Karpas-422 (cell line): ENCODE measurements at places on chromosomes 6 and 20. TPM values are rescaled to one million over a fixed set of nuclear protein-coding genes. Genes with fewer than 3 reads are reported as not detected.

- H3K36me3 ChIP-seq: peaks cover 68% of the 10 kb centered on the region
- peaks cover 74% of the 10 kb centered on the region for H3K4me1 ChIP-seq
- peak; percentile 91 for DNase-seq
- H3K27ac ChIP-seq: peak overlapping the region; percentile 100
These were observed 18.1 kb downstream of the ELMO2 start for GRCh38 chr20:46388201-46388836.

Gene ZNF391
- total RNA-seq: 0.47 and 1.5 TPM in 2 replicates

DNA sequence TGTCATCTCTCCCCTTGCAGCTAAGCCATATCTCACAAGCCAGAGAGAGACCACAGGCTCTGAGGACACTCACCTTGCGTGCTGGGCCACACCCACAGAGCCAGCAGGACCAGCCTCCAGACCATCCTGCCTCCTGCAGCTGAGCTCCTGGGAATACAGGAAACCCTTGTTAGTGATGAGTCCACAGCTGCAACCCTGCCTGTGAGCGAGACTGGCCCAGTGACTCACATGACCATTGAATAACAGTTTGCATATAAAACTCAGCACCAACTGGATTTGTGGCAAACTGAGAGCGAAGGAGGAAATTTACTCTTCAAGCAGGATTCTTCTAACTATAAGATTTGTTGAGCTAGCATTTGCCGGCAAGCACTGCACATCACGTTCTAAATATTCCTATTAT, 3.0 kb downstream of the THBS2 start:
- no peaks in the 10 kb centered on the region for H3K36me3 ChIP-seq
- no peaks in the 10 kb centered on the region for H3K4me1 ChIP-seq
- no peak overlapping the region for H3K4me3 ChIP-seq
- H3K27me3 ChIP-seq: no peaks in the 10 kb centered on the region

GRCh38 chr6:57068061-57068460, 21.6 kb downstream of the KIAA1586 start:
- peaks cover 21% of the 10 kb centered on the region for H3K4me1 ChIP-seq
- no peaks in the 10 kb centered on the region for H3K27me3 ChIP-seq
- DNase-seq: no peak
- H3K4me3 ChIP-seq: no peak overlapping the region
- H3K36me3 ChIP-seq: peaks cover 12% of the 10 kb centered on the region; the same call in 1 of the 2 replicates

DNA sequence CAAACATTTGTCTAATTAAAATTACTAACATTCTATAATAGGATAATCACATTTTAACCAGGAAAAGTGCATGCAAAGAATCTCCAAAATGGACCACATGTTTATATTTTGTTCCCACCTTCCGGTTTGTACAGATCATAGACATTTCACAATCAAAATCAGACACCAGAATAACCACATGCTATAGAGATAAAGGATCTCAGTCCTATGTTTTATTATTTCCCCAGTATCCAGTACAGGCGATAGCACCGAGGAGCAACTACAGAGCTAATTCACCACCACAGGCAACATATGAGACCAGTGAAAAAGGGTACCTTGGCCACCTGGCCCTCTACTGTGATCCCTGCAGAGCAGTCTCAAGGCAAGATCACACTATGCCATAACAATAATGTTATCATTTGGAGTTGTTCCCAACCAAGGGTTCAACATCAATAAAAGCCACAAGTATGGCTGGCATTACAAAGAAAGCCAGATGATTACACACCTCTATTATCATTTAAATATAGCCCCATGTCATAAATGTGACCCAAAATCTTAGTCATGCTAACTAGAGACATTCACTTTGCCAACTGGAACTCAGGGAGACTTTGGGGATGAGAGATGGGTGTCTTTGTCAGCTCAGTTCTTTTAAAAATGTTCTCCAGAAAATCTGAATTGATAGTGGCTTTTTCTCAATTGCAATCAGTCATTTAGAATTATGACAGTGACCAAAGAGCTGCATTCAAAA, 46.7 kb downstream of the RALGAPA2 start:
- no peak for DNase-seq
- no peaks in the 10 kb centered on the region for H3K36me3 ChIP-seq
- peaks cover 26% of the 10 kb centered on the region for H3K4me1 ChIP-seq
- H3K27ac ChIP-seq: no peak overlapping the region

DNA sequence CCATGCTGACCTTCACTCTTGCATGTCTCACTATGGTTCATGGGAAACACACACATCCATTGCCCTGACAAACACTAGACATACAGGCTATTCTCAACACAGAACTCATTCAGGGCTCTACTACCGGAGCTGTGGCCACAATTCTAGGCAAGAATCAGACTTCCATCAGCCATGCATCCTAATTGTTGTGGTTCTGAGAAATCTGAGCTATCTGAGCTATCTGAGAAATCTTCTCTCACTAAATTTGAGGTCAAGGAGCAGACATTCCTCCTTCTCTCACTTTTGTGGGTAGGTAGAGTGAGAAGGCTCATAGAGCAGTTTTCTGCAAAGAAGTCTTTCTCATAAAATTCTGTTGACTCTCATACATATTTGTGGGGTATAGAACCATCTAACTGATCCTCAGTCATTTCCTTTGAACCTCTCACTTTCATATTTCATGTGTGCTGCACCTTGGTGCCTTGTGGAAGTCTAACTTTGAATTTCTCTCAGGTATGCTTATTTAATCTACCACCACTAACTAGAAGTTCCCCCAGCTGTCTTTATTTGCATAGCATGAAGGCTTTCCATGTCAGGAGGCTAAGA, 43.6 kb downstream of the ADGRF1 start:
- no peak overlapping the region for H3K27ac ChIP-seq
- DNase-seq: no peak
- no peaks in the 10 kb centered on the region for H3K4me1 ChIP-seq

Gene TBP
- total RNA-seq: 16.2 and 26.5 TPM in 2 replicates

GRCh38 chr20:61940491-61940890, 125.2 kb downstream of the TAF4 start:
- H3K36me3 ChIP-seq: no peaks in the 10 kb centered on the region
- no peaks in the 10 kb centered on the region for H3K27me3 ChIP-seq
- no peak overlapping the region for H3K27ac ChIP-seq
- DNase-seq: no peak

Gene KCNS1
- total RNA-seq: not detected in 2 replicates

DNA sequence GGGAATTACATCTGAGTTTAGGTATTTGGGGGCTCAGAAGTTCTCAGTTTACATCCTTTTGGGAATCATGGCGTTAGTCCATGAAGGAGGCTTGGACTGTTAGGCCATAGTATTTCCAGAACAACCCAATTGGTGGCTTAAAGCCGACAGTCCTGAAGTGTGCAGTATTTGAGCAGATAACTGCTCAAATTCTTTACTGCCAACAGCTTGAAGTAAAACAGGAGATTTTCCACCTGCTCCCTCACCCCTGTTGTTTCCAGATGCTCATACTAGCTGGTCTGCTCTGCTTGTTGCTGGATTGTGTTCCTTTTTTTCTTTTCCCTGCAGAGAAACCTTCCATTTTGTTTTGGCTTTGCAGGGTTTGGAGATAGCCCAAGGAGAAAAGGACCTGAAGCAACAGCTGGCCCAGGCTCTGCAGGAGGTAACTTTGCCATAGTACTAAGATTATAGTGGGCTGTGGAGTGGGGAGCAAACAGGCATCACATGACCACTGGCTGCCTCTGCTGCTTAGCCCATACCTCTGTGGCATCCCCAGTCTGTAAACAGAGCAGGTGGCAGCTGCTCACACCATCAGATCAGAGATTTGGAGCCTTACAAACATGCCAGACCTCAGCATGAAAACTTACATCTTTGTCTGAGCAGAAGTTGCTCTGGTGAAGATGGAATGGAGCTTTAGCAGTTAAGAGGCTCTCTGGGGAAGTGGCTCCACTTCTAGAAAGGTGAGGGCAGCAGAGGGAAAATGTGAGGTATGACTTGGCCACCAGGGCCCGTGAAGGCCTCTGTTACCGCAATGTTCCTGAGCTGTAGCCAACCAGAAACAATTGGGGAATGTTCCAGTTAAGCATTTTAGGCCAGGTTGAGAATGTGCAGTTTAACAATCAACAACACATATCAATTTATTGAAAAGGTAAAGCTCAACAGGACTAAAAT, 17.6 kb downstream of the RNF8 start:
- H3K27me3 ChIP-seq: no peaks in the 10 kb centered on the region
- no peak for DNase-seq
- peaks cover 34% of the 10 kb centered on the region; the same call in 1 of the 2 replicates for H3K36me3 ChIP-seq
- H3K4me3 ChIP-seq: no peak overlapping the region
- peak overlapping the region; percentile 21 for H3K27ac ChIP-seq

GRCh38 chr6:79173378-79173777, 61.1 kb downstream of the HMGN3 start:
- no peaks in the 10 kb centered on the region for H3K4me1 ChIP-seq
- no peaks in the 10 kb centered on the region for H3K36me3 ChIP-seq
- DNase-seq: no peak
- H3K27me3 ChIP-seq: no peaks in the 10 kb centered on the region
- no peak overlapping the region for H3K27ac ChIP-seq

GRCh38 chr20:38805502-38805957, at the start of gene PPP1R16B:
TSS of gene PPP1R16B (plus strand) at chr20:38805697. CDS start at chr20:38835926, 30,229 bp downstream.
- peak; percentile 61 for DNase-seq
- H3K4me3 ChIP-seq: peak within 1 kb of the TSS; percentile 57
- peaks cover 11% of the 10 kb centered on the region for H3K4me1 ChIP-seq
- H3K36me3 ChIP-seq: no peaks in the 10 kb centered on the region
- no peak within 1 kb of the TSS for H3K27ac ChIP-seq
- H3K27me3 ChIP-seq: no peaks in the 10 kb centered on the region

- no peak overlapping the region for H3K27ac ChIP-seq
- DNase-seq: peak; percentile 74
- no peaks in the 10 kb centered on the region for H3K27me3 ChIP-seq
These were observed 70.5 kb downstream of the FAM217A start for GRCh38 chr6:4008324-4009047.

Gene SYTL3
- total RNA-seq: 0.41 and 2.2 TPM in 2 replicates

GRCh38 chr6:159267165-159267564, 98.0 kb downstream of the FNDC1 start:
- peaks cover 85% of the 10 kb centered on the region for H3K36me3 ChIP-seq
- no peak overlapping the region for H3K4me3 ChIP-seq
- H3K27me3 ChIP-seq: no peaks in the 10 kb centered on the region
- DNase-seq: no peak
- H3K4me1 ChIP-seq: no peaks in the 10 kb centered on the region
- H3K27ac ChIP-seq: no peak overlapping the region

DNA sequence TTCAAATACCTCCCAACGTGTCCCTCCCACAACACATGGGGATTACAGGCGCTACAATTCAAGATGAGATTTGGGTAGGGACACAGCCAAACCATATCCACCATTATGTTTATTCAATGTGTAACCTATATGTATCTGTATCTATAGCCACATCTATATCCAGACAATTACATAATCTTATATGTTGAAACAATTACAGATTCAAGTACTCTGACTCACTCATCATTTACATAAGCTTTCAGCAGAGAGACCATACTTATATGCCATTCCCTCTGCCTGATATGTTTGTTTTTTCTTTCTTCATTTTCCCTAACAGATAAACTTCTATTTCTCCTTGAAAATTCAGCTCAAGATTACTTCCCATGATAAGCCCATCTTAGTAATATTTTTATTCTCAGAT, 163.6 kb downstream of the LAMA2 start:
- no peaks in the 10 kb centered on the region for H3K27me3 ChIP-seq
- no peaks in the 10 kb centered on the region for H3K36me3 ChIP-seq
- H3K4me1 ChIP-seq: no peaks in the 10 kb centered on the region
- H3K4me3 ChIP-seq: no peak overlapping the region

Gene GRIK2
- total RNA-seq: 0.07 TPM in 2 replicates

- H3K27ac ChIP-seq: peak overlapping the region; percentile 99
- peak overlapping the region; percentile 22; the same call in 1 of the 2 replicates for H3K4me3 ChIP-seq
- DNase-seq: peak; percentile 97
- no peaks in the 10 kb centered on the region for H3K27me3 ChIP-seq
- H3K4me1 ChIP-seq: peaks cover 98% of the 10 kb centered on the region
These were observed 26.0 kb downstream of the TOX2 start for GRCh38 chr20:43940518-43941225.

GRCh38 chr20:23161968-23162696, 76.0 kb upstream of the CD93 start:
- H3K36me3 ChIP-seq: no peaks in the 10 kb centered on the region
- no peak overlapping the region for H3K4me3 ChIP-seq
- H3K27me3 ChIP-seq: no peaks in the 10 kb centered on the region
- peaks cover 59% of the 10 kb centered on the region for H3K4me1 ChIP-seq

Gene TTK
- 28.0 and 52.0 TPM in 2 replicates for total RNA-seq

- H3K36me3 ChIP-seq: no peaks in the 10 kb centered on the region
- DNase-seq: no peak
- H3K4me3 ChIP-seq: no peak overlapping the region
- no peaks in the 10 kb centered on the region for H3K27me3 ChIP-seq
- H3K4me1 ChIP-seq: no peaks in the 10 kb centered on the region
These were observed 191.1 kb upstream of the CCN2 start for GRCh38 chr6:132142308-132142707.

DNA sequence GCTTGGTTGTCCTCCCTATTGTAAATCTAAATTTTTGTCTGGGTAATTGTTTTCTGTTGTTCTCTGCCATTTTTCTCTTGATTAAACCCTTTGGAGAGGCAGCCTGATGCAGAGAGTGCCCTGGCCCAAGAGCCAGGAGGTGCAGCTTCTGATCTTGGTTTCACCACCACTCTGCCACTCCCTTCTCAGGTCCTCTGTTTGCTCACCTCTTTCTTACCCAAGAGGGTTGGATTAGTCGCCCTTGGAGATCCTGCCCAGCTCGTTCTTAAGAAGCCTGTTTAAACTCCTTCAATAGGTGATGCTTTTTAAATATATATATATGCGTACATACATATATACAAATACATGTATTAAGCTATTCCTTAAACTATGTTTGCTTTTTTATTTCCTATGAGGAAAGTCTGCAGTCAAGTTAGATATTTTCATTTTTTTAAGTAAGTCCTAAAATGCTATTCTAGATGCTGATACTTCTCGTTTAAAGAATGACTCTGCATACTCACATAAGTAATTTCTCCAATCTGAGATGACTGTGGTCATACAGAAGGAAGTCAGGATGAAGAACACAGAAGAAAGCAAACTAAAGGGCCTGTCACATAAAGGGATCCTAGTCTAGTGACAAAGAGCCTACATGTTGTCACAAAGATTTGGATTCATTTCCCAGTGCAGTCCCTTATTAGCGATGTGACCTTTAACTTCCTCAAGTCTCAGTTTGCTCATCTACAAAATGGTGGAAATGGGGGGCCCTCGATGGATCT, 19.9 kb downstream of the TPD52L1 start:
- no peak overlapping the region for H3K27ac ChIP-seq
- H3K36me3 ChIP-seq: no peaks in the 10 kb centered on the region
- H3K4me1 ChIP-seq: no peaks in the 10 kb centered on the region
- H3K4me3 ChIP-seq: no peak overlapping the region
- H3K27me3 ChIP-seq: no peaks in the 10 kb centered on the region

Gene ZNF133
- 15.2 and 19.5 TPM in 2 replicates for total RNA-seq

Gene COL19A1
- not detected in 2 replicates for total RNA-seq

- no peak overlapping the region for H3K27ac ChIP-seq
- no peaks in the 10 kb centered on the region for H3K4me1 ChIP-seq
- H3K36me3 ChIP-seq: no peaks in the 10 kb centered on the region
- H3K27me3 ChIP-seq: no peaks in the 10 kb centered on the region
- no peak for DNase-seq
These were observed 20.7 kb downstream of the TRDN start for GRCh38 chr6:123616016-123616415.

Gene APOM
- 6.7 and 7.6 TPM in 2 replicates for total RNA-seq

GRCh38 chr6:94344866-94345265, 925.5 kb upstream of the EPHA7 start:
- H3K27me3 ChIP-seq: no peaks in the 10 kb centered on the region
- no peak overlapping the region for H3K4me3 ChIP-seq
- DNase-seq: no peak

- no peak overlapping the region for H3K27ac ChIP-seq
- no peaks in the 10 kb centered on the region for H3K36me3 ChIP-seq
- H3K4me1 ChIP-seq: no peaks in the 10 kb centered on the region
These were observed 61.7 kb downstream of the SNX9 start for GRCh38 chr6:157884756-157885155.

Gene RPS6KA2
- total RNA-seq: 7.2 and 8.8 TPM in 2 replicates
